ENCODE measurements at places on chromosomes 3 and 15. TPM values are rescaled to one million over a fixed set of nuclear protein-coding genes. Genes with fewer than 3 reads are reported as not detected.

The CAV3 gene
- not detected for polyA plus RNA-seq

The MAP3K13 gene
- 38.4 TPM for polyA plus RNA-seq

The THUMPD3 gene
- polyA plus RNA-seq = 22.5 TPM

The PARP9 gene
- polyA plus RNA-seq = 13.5 TPM

The ADAMTS7 gene
- polyA plus RNA-seq = 30.0 TPM

The CERS3 gene
- not detected for polyA plus RNA-seq

The TLR9 gene
- polyA plus RNA-seq = not detected

The AP4E1 gene
- 2.3 TPM for polyA plus RNA-seq

The SOX14 gene
- not detected for polyA plus RNA-seq

The CYP1A2 gene
- not detected for polyA plus RNA-seq

The EBLN2 gene
- polyA plus RNA-seq = not detected

The RTP3 gene
- polyA plus RNA-seq = not detected

The C3orf80 gene
- polyA plus RNA-seq = 0.41 TPM

The CHRNA5 gene
- polyA plus RNA-seq = 0.41 TPM

The KLF15 gene
- polyA plus RNA-seq = 23.7 TPM

GRCh38 chr3:66898155-66898554 lies 100.0 kb upstream of the KBTBD8 start:
- DNase-seq = no peak

- no peak for DNase-seq
Observed at GRCh38 chr15:101808201-101808600, 3.8 kb upstream of the OR4F15 start.

- DNase-seq = no peak
Observed at GRCh38 chr3:174159604-174160003, 699.5 kb upstream of the NAALADL2 start.

DNA sequence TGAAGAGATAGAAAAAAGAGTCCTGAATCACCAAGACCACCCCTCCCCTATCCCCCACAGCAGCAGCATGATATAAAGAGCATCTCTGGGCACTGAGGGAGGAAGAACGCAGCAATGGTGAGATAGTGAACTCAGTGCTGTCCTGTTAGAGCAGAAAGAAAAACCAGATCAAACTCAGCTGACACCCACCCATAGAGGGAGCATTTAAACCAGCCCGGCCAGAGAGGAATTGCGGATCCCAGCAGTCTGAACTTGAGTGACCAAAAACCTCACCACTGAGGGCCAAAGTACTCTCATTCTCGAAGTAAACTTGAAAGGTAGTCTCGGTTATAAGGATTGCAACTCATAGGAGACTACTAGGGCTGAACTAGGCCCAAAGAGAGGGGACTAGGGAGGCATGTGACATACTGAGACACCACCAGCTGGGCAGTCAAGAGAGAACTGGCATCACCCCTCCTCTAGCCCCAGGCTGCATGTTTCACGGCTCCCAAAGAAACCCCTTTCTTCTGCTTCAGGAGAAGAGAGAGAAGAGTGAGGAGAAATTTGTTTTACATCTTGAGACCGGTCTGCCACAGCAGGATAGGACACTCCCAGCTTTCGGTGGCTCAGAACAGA lies 39.2 kb upstream of the TGFBR2 start:
- no peak for DNase-seq

DNA sequence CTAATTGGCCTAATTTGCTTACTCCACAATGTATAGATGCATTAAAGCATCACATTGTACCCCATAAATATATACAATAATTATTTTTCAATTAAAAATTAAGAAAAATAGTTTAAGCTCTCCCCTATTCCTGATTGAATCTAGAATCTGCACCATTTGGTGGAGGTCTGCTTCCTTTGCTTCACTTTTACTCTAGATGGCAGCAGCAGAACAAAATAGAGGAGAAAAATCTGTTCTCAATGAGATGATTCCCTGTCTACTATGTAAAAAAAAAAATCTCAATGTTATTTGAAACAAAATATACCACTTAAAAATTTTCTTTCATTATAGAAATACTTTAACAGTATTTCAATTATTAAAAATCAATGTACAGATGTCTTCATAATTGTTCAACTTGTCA lies 109.6 kb upstream of the FXR1 start:
- DNase-seq = no peak

GRCh38 chr3:123809597-123809996 lies 74.5 kb downstream of the MYLK start:
- DNase-seq = no peak

DNA sequence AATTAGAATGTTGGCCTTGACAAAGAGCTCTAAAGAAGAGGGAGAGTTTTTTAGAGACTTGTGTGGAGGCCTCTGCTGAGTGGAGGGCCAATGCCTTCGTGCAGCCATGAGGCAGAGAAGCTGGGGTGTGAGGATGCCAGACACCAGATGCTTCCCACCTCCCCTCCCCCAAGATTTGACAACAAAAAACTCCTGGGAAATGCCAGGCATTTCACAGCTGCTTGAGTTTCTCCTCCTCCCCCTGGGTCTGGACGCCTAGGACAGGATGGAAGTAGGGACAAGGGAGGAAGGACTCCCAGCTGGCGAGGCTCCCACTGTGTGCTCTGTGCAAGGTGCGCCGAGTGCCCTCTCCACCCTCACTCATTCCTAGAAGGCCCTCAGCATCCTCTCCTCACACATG lies 20.1 kb downstream of the TGM4 start:
- DNase-seq = no peak

DNA sequence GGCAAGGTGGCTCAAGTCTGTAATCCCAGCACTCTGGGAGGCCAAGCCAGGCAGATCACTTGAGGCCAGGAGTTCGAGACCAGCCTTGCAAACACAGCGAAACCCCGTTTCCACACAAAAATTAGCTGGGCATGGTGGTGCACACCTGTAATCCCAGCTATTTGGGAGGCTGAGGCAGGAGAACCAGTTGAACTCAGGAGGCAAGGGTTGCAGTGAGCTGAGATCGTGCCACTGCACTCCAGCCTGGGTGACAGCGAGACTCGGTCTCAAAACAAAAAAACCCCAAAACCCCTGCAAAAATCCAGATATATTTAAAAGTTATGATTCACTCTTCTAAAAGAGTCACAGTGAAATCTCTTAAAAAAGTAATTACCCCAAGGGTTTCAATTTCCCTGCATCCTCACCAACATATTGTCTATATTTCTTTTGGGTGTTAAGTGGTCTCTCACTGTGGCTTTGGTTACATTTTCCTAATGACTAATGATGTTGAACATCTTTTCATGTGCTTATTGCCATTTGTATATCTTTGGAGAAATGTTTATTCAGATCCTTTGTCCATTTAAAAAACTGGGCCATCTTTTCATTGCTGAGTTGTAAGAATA lies 73.2 kb upstream of the UBP1 start:
- no peak for DNase-seq

DNA sequence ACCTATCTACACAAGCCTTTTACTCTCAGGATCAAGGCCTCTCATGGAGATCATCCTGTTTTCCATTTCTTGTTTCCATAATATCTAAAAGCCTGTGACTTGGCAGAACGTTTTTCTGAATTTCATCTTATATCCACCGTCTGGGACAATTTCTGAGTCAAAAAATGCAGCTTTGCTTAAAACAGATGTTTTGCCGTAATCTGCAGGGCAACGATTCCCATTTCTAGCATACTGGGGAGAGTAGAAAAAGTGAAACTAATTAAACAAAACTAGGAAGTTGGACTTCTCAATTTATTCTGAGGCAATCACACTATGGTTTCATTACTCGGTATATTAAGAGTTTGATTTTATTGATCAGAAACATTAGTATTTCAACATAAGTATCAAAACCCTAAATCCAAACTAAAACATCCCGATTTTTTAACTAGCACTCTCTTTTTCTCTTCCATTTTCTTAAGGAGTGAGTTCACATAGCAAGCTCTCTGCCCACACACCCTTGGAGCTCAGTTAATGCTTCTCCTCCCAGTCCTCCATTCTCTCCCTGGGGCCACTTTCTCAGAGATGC lies 33.6 kb downstream of the SPATA12 start:
- DNase-seq = no peak

DNA sequence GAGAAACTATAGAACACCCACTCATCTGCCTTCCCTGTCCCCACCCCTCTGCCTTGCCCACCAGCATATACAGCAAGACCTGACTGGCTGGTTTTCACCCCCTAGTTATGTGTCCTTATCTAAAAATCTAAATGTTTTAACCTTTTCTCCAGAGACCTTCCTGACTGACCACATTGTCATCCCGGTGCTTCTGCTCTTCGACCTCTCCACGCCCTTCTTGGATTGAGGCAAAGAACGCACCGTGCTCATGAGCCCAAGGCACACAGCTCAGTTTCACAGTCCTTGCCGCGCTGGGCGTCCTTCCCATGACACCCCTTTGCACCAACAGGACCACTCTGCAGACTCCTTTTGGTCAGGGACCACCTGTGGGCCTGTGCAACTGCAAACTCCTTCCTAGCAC lies 62.7 kb downstream of the B3GNT5 start:
- DNase-seq = no peak

GRCh38 chr3:57820479-57820878 lies 64.4 kb downstream of the SLMAP start:
- no peak for DNase-seq

DNA sequence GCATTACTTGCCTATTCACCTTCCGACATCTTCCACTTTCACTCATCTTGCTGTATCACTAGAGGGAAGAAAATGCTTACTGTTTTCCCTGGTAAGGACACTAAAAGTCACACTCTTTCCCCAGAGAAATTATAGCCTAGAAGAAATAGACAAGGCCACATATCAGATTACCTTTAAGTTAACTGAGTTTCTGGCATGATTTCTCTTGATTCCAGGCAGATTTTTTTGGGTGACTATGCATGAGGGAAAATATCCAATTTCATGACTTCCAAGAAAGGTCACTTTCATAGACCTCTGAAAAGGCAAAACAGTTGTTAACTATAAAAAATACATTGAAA lies 30.3 kb downstream of the TCF12 start:
- no peak for DNase-seq

- no peak for DNase-seq
Observed at GRCh38 chr3:104040896-104041295, 1325.8 kb upstream of the ALCAM start.

DNA sequence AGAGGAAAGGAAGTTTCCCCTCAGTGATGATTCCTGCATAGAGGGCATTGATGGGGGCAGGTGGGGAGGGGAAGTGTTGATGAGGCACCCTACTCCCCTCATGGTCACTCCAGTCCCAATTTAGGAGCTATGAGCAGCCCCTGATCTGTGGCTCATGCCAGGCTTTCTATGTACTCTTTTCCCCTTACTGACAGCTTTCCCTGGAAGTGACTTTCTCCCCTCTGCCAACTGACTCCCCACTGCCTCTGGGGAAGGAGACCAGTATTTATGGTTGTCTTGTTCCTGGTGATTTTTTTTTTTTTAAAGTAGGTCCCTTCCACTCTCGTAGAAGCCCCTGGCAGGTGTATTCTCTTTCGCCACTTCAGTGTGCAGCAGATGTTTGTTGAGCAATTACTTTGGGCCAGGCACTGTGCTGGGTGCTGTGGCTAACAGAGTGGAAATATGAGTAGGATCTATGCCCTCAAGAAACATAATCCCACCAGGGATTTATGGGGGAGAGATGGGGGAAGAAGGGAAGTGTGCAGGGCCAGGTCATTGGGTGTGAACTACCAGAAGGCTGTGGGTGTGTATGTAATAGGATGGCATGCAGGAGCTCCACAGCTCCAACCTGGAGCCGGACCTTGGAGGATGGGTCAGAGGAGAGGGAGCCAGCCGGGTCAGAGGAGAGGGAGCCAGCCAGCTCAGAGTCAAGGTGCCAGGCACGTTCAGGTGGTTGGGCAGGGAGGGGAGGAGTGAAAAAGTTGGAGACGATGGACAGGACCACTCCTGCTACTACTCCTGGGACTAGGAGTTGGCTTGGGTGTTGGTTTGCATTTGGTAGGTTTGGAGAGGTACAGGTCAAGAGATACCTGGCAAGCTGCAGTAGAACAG lies 3.5 kb downstream of the SMAD6 start:
- DNase-seq = no peak

- DNase-seq = no peak
Observed at GRCh38 chr15:78002996-78003395, 74.5 kb downstream of the TBC1D2B start.

GRCh38 chr3:88149101-88149508 lies 654 bp upstream of the C3orf38 start:
- no peak for DNase-seq

DNA sequence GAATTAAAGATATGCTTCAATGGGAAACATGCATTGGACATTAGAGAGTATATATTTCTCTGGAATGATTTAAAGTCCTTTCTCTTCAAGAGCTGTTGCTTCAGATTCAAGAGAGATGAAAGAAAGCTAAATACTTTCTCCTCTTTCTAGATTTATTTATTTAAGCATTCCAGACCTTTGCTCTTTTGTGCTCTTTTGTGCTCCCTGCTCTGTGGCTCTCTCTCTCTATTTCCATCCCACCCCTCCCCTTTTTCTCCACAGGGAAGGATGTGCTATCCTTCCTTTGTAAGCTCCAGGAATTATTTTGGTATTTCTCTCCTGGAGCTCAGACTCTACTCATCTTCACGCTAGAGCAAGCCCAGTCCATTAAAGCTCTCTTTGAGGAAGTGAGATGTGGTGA lies 871.9 kb upstream of the GBE1 start:
- no peak for DNase-seq

GRCh38 chr3:108669208-108669607 lies 79.7 kb downstream of the DZIP3 start:
- DNase-seq = no peak

GRCh38 chr3:17670749-17671148 lies 71.7 kb downstream of the TBC1D5 start:
- no peak for DNase-seq

GRCh38 chr3:144549166-144549565 lies 577.5 kb downstream of the DIPK2A start:
- DNase-seq = no peak

GRCh38 chr15:59276225-59277178 lies 69.9 kb downstream of the LDHAL6B start:
- DNase-seq = no peak

DNA sequence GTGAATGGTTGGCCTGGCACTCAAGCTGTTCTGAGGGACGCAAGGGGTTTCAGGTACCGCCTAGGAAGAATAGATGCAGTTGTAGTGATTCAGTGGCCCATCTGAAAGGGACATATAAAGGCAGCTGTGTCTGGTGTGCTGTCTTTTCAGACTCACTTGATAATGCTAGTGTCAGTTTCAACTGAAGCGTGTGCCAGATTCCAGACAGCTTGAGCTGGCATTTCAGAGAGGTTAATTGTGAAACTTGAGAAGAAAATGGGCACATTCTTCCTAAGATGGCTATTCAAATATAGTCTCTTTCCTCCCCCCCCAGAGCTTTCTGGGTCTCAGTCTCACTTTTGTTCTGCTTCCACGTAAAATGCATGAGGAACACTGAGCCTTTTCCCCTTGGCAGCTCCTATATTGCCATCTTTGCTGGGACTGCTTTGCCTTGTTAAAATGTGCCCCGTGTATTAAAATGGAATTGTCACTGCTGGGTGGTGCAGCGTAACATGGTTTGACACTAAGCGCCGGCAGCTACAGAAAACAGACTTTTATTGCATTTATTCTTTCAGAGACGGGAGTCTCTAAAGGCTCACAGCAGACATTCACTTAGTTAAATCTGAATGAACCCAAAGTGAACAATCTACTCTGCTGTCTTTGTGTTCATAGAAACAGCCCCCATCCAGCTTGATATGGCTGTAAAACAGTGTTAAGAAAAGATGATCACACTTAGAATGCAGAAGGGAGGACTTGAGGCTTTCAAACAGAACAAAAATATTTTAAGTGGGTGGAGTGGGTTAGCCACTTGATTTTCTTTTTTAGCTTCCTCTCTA lies 478.7 kb downstream of the RBMS3 start:
- no peak for DNase-seq

- no peak for DNase-seq
Observed at GRCh38 chr3:151230646-151231045, 27.6 kb upstream of the GPR171 start.

GRCh38 chr3:73614419-73614818 lies 10.3 kb downstream of the PDZRN3 start:
- no peak for DNase-seq

GRCh38 chr15:69074843-69075224 lies 60.3 kb downstream of the NOX5 start:
- DNase-seq = no peak

Measured in aorta (tissue), 5 donors.